ENCODE measurements at places on chromosomes 7 and 10.

DNA sequence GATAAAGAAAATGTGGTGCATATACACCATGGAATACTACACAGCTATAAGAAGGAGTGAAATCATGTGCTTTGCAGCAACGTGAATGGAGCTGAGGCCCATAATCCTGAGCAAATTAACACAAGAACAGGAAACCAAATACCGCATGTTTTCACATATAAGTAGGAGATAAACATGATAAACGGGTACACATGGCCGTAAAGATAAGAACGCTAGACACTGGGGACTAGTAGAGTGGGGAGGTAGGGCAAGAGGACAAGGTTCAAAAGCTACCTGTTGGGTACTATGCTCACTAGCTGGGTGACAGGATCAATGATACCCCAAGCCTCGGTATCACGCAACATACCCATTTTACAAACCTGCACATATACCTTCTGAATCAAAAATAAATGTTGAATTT is 113.7 kb downstream of the CSTF2T start:
- DNase-seq = no peak

DNA sequence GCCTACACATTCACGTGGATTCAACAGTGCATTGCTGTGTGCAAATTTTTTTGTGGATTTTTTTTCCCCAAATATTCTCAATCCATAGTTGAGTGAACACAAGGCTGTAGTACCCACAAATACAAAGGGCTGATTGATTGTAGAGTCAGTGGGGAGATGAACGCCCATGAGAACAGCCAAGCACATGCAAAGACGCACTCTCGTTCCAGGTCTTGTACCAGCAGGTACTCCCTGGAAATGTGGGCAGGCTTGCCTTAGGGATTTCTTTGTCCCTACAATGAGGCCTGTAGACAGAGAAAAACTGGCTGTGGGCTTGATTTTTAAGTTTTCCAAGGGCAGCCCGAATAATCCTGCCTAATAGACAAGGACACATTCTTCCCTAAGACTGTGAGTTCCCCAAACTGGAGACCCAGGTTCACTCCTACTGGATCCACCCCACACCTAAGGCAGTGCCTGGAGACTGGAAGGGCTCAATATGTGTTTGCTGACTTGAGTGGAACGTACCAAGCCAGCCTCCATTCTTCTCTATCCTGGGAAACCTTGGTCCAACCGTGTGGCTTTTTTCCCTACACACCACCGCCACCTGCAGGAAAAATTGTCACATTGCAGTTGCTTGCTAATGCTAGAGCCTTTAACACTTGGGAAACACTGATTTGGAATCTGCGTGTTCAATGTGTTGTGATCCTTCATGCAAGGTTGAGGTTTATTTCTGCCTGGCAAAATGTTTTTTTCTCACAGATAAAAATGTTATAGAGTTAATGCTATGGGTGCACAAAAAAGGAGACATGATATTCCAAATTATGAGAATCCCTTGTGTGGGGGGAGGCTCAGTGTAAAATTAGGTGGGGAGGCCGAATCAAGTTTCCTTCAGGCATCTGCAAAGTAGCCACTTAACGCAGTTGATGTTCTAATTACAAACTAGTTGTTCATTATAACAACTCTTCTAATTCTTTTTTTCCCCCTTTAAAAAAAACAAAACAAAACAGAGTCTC is 49.3 kb downstream of the PPP1R17 start:
- peak; percentile 7 for DNase-seq

- peak; percentile 9 for DNase-seq
Measured at GRCh38 chr7:12719141-12719919, 31.9 kb downstream of the ARL4A start.

DNA sequence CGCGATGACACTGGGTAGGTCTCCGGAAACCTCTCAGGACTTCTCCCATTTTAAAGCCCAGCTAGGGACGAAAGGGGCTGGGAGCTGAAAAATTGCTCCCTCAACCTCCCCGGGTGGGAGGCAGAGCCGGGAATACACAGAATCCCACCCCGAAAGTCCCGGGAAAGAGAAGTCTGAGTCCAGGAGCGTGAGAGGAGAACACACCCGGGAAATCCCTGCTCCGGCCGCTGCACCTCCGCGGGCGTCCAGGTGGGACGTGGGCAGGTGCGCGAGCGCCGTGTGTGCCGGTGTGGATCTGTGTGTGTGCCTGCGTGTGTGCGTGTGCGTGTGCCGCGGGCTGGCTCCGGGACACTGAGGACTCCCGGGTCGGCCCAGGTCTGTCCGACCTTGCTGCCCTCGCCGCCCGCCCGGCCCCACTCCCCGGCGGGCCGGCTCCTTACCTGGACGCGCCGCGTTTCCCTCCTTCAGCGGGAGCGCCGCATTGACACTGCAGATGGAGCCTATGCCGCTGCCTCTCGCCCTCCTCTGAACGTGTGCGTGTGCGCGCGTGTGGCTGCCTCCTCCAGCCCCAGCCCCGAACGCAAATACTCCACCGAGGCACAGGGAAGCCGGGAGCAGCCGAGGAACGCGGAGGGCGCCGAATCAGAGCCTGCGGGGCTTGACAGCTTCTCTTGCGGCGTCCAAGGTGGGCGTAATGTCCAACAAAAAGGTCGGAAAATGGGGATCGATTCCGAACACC is at the start of gene PLXNA4:
PLXNA4 (minus strand) TSS at position 489 of the 739 bp plus-strand sequence. CDS start 67,777 bp downstream, outside the sequence.
- DNase-seq = no peak

DNA sequence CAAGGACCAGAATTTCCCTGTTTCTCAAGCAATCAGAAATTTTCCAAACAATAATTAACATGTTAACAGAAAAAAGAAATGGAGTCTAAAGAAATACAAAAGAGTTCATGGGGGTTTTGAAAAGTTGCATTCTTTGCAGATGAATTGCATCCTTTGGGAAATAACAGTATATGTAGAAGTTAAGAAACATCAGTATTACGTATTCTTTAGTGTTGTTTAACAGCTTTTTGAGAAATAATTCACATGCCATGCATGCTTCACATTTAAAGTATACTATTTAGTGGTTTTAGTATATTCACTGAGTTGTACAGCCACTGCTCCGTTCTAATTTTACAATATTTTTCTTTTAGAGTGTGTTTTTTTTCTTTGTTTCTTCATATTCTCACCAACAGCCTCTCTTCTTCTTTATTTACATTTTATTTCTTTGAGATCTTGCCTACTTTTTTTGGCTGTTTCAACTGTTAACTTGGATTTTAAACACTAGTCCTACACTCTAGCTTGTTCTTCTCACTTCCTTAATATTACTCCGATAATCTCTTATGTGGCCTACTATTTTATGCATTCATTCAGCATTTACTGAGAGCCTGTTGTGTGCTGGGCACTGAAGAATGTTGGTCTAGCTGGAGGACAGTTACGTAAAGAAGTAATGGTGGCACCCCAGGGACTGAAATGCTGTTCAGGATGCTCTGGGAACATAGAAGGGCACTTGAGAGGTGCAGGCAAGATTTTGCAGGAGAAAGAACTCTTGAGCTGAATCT is 330.1 kb downstream of the EXOC4 start:
- DNase-seq = no peak

GRCh38 chr10:101287183-101287996 is 58.1 kb upstream of the LBX1 start:
- no peak for DNase-seq

- no peak for DNase-seq
Measured at GRCh38 chr7:47543056-47543455, 38.9 kb downstream of the TNS3 start.

DNA sequence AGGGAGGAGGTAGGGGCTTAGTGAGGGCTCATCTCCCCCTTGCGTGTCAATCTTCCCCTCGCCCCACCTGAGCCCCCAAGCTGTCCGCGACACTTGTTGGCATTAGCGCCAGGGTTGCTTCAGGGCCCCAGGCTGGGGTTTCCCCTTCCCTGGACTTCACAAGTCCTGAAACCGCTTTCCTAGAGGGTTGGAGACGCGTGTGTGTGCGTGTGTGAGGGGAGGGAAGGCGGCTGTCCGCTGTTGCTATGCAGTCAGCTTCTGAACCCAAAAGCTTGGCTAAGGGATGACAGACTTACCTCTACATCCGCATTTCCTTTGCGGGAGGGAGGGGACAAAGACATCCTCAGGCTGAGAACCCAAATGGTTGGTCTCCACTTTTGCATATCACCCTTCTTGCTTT is 803 bp downstream of the GOLGA7B start:
- peak; percentile 43 for DNase-seq

DNA sequence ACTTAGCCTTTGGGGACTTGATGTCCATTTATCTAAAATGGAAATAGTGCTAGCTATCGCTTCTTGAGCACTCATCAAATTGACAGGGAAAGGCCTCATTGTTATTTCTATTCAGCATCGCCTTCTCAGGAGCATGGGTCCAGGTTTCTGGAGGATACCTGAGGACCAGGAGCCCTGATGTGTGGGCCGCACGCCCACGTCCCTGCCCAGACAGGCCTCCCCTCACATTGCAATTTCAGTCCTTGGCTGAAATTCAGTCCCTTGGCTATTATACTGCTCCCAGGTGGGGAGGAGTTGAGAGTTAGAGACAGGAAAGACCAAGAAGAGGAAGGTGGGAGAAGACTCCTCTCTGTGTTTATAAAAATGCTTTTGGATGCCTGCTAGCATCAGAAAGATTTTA is 38.9 kb downstream of the GPRIN2 start:
- no peak for DNase-seq

- DNase-seq = no peak
Measured at GRCh38 chr7:36005293-36005692, 147.8 kb upstream of the EEPD1 start.

DNA sequence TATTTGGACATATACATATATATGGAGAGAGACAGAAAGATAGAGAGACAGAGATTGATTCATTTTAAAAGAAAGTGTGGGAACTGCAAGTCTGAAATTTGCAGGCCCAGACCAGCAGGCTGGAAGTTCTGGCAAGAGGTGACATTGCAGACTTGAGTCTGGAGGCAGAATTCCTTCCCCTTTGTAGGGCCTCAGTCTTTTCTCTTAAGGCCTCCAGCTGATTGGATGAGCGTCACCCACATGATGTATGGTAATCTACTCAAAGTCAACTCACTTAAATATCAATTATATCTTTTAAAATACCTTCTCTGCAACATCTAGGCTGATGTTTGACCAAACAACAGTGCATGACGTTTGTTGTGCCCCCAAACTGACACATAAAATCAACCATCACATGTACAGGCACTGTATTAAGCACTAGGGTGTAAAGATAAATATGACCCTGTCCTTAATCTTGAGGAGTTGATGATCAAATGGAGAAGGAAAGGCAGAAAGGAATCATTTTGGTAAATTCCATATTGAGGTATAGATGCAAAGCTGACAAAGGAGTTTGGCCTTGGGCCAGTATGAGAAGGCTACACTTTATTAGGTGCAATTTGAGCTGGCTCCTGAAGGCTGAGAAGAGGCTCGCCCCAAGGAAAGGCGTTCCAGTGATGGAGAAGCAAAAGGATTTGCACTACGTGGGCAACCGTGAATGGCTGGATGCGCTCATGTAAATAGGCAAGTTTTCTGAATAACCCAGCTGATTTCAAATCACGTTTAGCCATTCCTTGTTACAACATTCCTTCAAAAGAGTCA is 52.6 kb downstream of the BPGM start:
- DNase-seq = no peak

GRCh38 chr7:121442845-121443244 is 46.7 kb upstream of the FAM3C start:
- DNase-seq = peak; percentile 57

DNA sequence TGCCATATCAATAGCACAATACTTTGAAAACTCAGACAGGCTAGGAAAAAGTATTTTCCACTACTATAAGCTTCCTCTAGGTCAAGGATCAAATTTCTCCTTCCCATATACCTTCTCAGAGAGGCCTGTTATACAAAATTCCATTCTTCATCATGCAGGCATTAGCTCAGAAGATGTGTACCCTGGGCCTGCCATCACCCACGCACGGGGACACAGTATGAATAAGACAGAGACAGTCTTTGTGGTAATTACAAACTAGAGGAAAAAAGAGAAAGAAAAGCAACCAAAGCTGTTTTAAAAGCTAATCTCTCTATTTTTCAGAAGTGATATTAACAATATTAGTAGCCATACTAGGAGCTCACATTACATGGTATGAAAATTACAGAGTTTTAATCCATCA is 236.8 kb upstream of the AOAH start:
- no peak for DNase-seq

DNA sequence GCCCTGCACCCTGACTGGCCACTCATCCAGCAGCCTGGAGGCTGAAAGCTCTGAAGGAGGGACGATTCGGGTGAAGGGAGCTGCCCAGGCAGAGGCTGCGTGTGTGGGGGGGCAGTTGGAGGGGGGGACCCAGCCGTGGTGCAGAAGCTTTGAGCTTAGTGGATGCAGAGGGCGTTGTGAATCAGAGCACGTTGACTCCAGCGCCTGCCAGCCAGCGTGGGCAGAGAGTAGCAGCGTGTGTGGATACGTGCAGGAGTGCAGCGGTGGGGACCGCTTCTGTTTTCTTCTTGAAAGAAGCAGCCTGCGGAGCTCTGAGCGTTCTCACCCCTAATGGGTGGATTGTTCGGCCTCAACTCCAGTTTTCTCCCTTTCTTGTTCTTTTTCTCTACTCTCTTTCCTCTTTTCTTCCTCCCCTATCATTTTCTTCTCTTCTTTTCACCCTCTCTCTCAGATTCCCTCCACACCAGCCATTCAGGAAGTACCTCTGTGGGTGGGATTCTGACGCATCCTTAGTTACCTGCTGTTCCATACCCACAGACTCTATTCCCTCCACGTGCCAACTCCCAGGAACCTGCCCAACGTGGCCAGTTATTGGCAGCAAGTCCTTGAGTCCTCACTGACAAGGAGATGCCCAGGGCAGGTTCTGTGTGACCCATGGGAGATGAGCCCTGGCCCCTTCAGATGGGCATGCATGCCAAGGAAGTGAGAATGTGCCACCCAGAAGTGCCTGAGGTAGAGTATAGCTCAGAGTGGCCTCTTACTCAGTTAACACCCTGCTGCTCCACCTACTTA is 47.4 kb downstream of the SORCS3 start:
- DNase-seq = no peak

- no peak for DNase-seq
Measured at GRCh38 chr10:45058580-45058979, 57.9 kb downstream of the ZNF22 start.

DNA sequence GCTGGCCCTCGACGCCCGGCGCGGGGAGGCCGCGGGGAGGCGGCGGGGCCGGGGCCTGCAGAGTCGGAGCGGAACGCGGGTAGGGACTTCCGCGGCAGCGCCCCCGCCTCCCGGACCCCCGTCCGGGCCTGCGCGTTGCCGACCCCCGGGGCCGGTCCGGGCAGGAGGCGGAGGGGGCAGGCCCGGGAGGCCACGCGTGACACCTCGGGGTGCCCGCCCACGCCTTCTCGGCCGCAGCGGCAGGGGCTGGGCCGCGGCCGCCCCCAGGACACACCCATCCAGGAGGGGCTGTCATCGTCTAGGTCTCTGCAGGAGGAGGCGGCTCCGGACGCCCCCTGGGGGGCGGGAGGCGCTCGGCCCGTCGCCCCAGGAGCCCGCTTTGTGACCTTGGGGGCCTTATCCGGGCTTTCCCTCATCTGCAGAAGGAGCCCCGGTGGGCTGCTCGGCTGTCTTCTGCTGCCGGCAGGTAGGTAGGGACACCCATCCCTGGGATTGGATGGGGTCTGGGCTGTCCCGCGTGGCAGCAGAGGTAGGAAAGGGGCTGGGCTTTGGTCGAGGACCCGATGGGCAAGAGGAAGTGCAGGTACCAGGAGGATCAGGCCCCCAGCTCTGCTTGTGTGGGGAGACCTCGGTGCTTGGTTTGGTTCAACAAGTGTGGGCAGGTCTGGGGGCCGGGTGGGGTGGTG is 569 bp downstream of the ZNF316 start:
- DNase-seq = peak; percentile 68

- no peak for DNase-seq
Measured at GRCh38 chr7:48083114-48083830, 5.8 kb upstream of the UPP1 start.
